ENCODE measurements at places on chromosomes 3 and 15. TPM values are rescaled to one million over a fixed set of nuclear protein-coding genes. Genes with fewer than 3 reads are reported as not detected.

SCAANT1 gene
- total RNA-seq = not detected

MASP1 gene
- not detected for total RNA-seq

C3orf85 gene
- not detected for total RNA-seq

ERICH6 gene
- total RNA-seq = not detected

TIGIT gene
- total RNA-seq = 14.6 TPM

FGD5 gene
- total RNA-seq = not detected

MYNN gene
- total RNA-seq = 16.7 TPM
